ENCODE measurements at places on chromosomes 2 and 18.
A peak's percentile ranks its signal among the peaks of the same experiment; 100 is the strongest.

- no peaks in the 10 kb centered on the region for H3K27me3 ChIP-seq
- no peak for DNase-seq
- H3K36me3 ChIP-seq: no peaks in the 10 kb centered on the region
- H3K27ac ChIP-seq: no peak overlapping the region
- H3K4me1 ChIP-seq: no peaks in the 10 kb centered on the region
Measured at GRCh38 chr18:8814206-8814605, 108.8 kb downstream of the MTCL1 start.

DNA sequence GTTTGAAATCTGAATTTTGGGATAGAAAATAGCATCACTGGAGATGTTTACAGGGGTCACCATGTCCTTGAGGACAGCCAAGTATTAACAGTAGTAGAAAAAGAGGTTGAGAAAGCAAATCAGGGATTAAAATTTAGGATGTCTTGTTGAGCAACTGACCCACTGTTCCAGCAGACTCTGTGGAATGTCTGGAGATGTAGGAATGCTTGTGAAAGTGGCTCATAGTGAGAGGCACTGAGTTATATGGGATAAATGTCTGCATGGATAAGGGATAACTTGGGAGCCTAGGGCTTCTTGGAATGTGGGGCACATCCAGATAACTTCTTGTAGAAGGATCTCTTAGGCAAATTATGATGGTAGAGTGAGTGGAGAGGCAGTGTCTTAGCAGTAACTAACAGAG is 495.0 kb downstream of the TMX3 start:
- H3K4me1 ChIP-seq: no peaks in the 10 kb centered on the region
- DNase-seq: no peak
- H3K36me3 ChIP-seq: no peaks in the 10 kb centered on the region
- H3K27ac ChIP-seq: no peak overlapping the region
- no peaks in the 10 kb centered on the region for H3K27me3 ChIP-seq
- H3K4me3 ChIP-seq: no peak overlapping the region

DNA sequence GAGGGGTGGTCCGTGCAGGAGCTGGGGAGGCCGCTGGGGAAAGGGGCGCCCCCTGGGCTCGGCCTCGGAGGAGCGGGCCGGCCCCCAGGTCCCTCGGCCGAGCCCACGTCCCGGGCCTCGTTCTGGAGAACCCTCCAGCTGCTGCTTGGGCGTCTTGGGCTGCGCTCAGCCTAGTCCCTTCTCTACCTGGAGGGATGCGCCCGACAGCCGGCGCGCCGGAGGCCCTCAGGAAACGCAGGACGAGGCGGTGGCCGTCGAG is 293 bp upstream of the D2HGDH start:
- peak overlapping the region; percentile 97 for H3K4me3 ChIP-seq
- no peaks in the 10 kb centered on the region for H3K27me3 ChIP-seq
- no peaks in the 10 kb centered on the region for H3K36me3 ChIP-seq
- peaks cover 14% of the 10 kb centered on the region for H3K4me1 ChIP-seq
- H3K27ac ChIP-seq: no peak overlapping the region

GRCh38 chr2:68093634-68094033 is 30.8 kb upstream of the C1D start:
- H3K4me1 ChIP-seq: peaks cover 26% of the 10 kb centered on the region
- no peaks in the 10 kb centered on the region for H3K27me3 ChIP-seq
- no peak overlapping the region for H3K4me3 ChIP-seq
- no peaks in the 10 kb centered on the region for H3K36me3 ChIP-seq

GRCh38 chr2:105972246-105972645 is 221.9 kb downstream of the UXS1 start:
- no peaks in the 10 kb centered on the region for H3K4me1 ChIP-seq
- H3K27me3 ChIP-seq: no peaks in the 10 kb centered on the region
- H3K36me3 ChIP-seq: no peaks in the 10 kb centered on the region
- no peak overlapping the region for H3K27ac ChIP-seq
- H3K4me3 ChIP-seq: no peak overlapping the region

DNA sequence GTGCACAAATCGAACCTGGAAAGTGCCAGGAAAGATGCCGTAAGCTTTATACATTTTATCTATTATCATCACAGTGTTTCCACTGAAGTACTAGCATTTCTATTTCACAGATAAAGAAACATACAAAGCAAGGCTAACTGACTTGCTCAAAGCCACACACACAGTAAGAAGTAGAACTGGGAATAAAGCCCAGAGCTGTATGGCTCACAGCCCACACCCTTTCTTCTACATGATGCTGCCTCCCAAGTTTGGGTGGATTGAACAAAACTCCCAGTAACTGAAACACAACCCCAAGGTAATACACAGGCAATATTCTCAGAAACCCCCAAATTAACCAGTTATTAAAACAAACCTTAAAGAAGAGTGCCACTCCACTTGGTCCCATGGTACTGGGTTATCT is 11.2 kb downstream of the SAP130 start:
- no peak for DNase-seq
- H3K4me1 ChIP-seq: no peaks in the 10 kb centered on the region
- no peak overlapping the region for H3K27ac ChIP-seq
- H3K36me3 ChIP-seq: peaks cover 35% of the 10 kb centered on the region
- no peak overlapping the region for H3K4me3 ChIP-seq

- H3K4me3 ChIP-seq: no peak overlapping the region
- no peaks in the 10 kb centered on the region for H3K36me3 ChIP-seq
- no peak overlapping the region for H3K27ac ChIP-seq
Measured at GRCh38 chr2:64807417-64807816, 153.7 kb upstream of the SERTAD2 start.
